Trophoblast cell (in vitro differentiated cells and primary cell): ENCODE measurements at places on chromosomes 2 and 18.

- no peak for DNase-seq
- H3K27me3 ChIP-seq: no peaks in the 10 kb centered on the region
Measured at GRCh38 chr2:236434593-236434992, 135.0 kb upstream of the ACKR3 start.

- no peak overlapping the region for H3K4me3 ChIP-seq
- H3K36me3 ChIP-seq: no peaks in the 10 kb centered on the region
- no peak overlapping the region for H3K27ac ChIP-seq
- H3K27me3 ChIP-seq: no peaks in the 10 kb centered on the region
- peak; percentile 88 for DNase-seq
- no peaks in the 10 kb centered on the region for H3K4me1 ChIP-seq
Measured at GRCh38 chr2:226002438-226002837, 602.9 kb downstream of the NYAP2 start.

DNA sequence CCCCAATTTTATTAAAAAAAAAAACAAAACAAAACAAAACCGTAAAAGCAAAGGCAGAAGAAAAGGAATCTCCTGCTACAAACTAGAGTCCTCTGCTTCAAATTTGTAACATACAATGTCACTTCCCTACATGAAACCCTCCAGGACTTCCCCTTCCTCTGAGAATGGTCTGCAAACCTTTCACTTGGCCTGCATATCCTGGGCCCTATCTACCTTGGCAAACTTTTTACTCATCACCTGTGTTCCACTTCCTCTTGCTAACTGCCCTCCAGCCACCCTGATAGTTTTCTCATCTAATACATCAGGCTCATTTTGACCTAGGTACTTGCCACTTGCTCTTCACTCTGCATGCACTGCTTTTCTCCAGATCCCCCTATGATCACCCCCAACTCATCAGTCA, 255.5 kb downstream of the ETAA1 start:
- H3K4me3 ChIP-seq: peak overlapping the region; percentile 40
- no peaks in the 10 kb centered on the region for H3K36me3 ChIP-seq
- peaks cover 6% of the 10 kb centered on the region for H3K4me1 ChIP-seq
- no peaks in the 10 kb centered on the region for H3K27me3 ChIP-seq
- no peak for DNase-seq

- no peak for DNase-seq
- H3K27me3 ChIP-seq: no peaks in the 10 kb centered on the region
- H3K4me3 ChIP-seq: no peak overlapping the region
- no peak overlapping the region for H3K27ac ChIP-seq
- H3K36me3 ChIP-seq: no peaks in the 10 kb centered on the region
Measured at GRCh38 chr18:23238152-23238531, 102.9 kb downstream of the CABLES1 start.

- H3K4me3 ChIP-seq: no peak overlapping the region
- peaks cover 27% of the 10 kb centered on the region for H3K36me3 ChIP-seq
- no peak overlapping the region for H3K27ac ChIP-seq
- peak; percentile 73 for DNase-seq
Measured at GRCh38 chr2:215421859-215422461, 13.9 kb downstream of the FN1 start.

- H3K4me1 ChIP-seq: no peaks in the 10 kb centered on the region
- peak; percentile 48 for DNase-seq
- H3K27ac ChIP-seq: no peak overlapping the region
- H3K4me3 ChIP-seq: no peak overlapping the region
- H3K27me3 ChIP-seq: no peaks in the 10 kb centered on the region
- H3K36me3 ChIP-seq: no peaks in the 10 kb centered on the region
Measured at GRCh38 chr2:238727585-238728329, 120.1 kb upstream of the TWIST2 start.

DNA sequence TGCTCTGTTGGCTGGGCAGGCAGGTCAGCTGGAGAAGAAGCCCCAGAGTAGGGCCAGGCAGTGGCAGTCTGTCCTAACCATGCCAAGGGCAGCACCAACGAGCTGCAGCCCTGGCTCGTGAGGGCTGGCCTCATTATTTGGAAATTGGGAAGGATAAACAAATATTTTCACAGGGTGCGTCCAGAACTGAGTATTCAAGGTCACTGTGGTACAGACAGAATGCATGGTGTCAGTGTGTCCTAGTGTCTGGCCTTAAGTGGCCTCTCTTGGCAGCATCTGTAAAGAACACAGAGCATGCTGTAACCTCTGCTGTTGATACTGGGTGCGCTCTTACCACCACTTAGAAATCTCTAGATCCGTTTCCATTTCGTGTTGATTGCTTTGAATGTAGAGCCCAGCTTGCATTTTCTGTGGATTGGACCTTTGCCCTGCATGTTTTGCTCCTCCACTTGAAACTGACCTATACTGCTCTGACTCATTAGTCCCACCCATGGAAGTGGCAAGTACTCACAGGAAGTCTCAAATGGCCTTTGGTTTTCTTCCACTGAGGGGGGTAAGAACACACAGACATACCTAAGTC, 88.2 kb downstream of the GREB1L start:
- H3K27me3 ChIP-seq: no peaks in the 10 kb centered on the region
- no peak overlapping the region for H3K4me3 ChIP-seq
- DNase-seq: no peak
- H3K4me1 ChIP-seq: peaks cover 5% of the 10 kb centered on the region
- peak overlapping the region; percentile 42 for H3K27ac ChIP-seq

DNA sequence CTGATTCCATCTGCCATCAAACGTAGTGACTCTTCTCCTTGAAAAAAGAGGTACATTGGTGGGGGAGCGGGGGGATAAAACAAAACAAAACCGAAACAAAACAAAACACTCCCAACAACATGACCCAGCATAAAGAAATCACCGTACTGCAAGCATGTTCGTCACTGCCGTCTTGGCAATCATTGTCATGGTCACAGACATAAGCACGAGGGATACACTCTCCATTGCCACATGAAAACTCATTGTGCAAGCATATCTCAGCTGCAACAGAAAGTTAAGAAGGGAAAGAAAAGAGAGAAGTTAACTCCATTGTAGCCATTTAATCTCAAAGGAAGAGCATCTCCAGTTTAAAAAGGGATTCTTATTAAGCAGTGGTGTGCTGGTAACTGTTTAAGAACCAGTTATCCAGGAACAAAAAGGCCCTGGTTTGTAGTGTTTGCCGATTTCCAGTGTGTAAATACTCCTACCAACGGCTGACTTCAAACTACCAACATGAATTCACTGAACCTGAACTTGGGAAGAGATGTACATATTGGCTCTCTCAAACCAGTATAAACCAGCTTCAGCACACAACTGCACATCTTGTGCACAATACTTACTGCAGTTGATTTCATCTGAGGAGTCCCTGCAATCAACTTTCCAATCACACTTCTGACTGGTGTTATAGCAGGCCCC, 68.2 kb downstream of the LRP2 start:
- no peak overlapping the region for H3K4me3 ChIP-seq
- DNase-seq: no peak
- no peaks in the 10 kb centered on the region for H3K27me3 ChIP-seq
- no peaks in the 10 kb centered on the region for H3K36me3 ChIP-seq
- no peaks in the 10 kb centered on the region for H3K4me1 ChIP-seq

- H3K27ac ChIP-seq: no peak overlapping the region
- H3K36me3 ChIP-seq: no peaks in the 10 kb centered on the region
- H3K4me3 ChIP-seq: no peak overlapping the region
- H3K27me3 ChIP-seq: no peaks in the 10 kb centered on the region
- no peaks in the 10 kb centered on the region for H3K4me1 ChIP-seq
- no peak for DNase-seq
Measured at GRCh38 chr2:134411828-134412638, 158.2 kb downstream of the MGAT5 start.

- no peaks in the 10 kb centered on the region for H3K27me3 ChIP-seq
- DNase-seq: no peak
- H3K36me3 ChIP-seq: no peaks in the 10 kb centered on the region
- H3K27ac ChIP-seq: no peak overlapping the region
Measured at GRCh38 chr18:50401888-50402287, 27.0 kb downstream of the SKA1 start.

GRCh38 chr2:184698476-184698875, 100.1 kb downstream of the ZNF804A start:
- H3K4me3 ChIP-seq: no peak overlapping the region
- no peak overlapping the region for H3K27ac ChIP-seq
- H3K27me3 ChIP-seq: no peaks in the 10 kb centered on the region
- no peak for DNase-seq
- no peaks in the 10 kb centered on the region for H3K36me3 ChIP-seq
- H3K4me1 ChIP-seq: no peaks in the 10 kb centered on the region

DNA sequence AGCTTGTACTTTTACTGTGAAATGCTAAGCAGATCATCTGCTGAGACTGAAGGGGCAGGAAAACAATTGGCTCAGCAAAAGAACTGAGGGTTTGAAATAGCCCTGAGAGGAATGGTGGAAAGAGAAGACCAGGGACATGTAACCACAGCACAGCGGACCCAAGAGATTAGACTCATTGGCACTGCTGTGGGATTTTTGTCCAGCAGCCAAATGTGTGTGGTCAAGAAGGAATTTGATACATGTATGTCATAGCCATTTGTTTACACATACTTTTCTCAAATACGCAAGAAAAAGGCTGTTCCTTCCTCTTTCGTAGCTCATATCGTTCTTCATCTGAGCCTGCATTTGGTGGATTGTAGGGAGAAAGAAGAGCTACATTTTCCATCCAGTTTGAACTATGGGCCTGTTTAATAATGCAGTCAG, 73.8 kb downstream of the TRABD2A start:
- no peak overlapping the region for H3K4me3 ChIP-seq
- H3K27me3 ChIP-seq: no peaks in the 10 kb centered on the region
- no peak overlapping the region for H3K27ac ChIP-seq
- peak; percentile 44 for DNase-seq

DNA sequence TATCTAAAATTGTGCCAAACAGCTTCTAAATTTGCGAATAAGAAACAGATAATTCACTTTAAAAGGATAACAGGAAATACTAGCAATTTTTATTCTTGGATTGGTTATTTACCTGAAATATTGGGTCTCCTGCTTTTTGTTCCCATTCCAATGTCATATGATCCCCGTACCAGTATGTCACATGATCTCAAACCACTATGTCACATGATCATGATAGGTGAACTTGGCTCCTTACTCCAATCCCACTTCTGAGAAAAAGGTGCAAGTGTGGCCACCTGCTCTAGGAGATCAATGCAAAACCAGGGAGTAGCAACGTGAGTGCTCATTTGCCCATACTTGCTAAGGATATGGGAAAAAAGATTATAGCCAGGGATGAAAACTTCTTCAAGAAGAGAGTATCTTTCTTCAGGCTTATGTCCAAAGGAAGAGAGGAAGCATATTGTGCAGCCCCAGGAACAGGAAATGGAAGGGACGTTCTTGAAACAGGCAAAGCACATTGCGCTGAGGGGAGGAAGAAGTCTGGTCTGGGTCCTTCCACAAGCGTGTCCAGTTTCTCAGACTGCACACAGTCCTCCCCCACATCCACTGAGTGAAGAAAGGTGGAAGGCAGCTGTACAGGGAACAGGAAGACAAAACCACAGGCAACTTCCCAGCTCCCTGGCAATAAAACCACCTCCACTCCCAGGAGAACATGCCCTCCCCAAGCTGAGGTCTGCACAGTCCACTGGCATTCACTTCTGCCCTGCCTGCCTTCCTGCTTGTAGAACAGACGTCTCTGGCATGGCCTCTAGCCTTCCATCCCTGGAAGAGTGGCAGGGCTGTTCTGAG, at the start of gene LYG2:
LYG2 (minus strand) TSS at position 176 of the 828 bp plus-strand sequence. CDS start 1,406 bp downstream, outside the sequence.
- no peak within 1 kb of the TSS for H3K4me3 ChIP-seq
- H3K27me3 ChIP-seq: no peaks in the 10 kb centered on the region
- DNase-seq: no peak
- H3K27ac ChIP-seq: no peak within 1 kb of the TSS
- H3K4me1 ChIP-seq: no peaks in the 10 kb centered on the region

DNA sequence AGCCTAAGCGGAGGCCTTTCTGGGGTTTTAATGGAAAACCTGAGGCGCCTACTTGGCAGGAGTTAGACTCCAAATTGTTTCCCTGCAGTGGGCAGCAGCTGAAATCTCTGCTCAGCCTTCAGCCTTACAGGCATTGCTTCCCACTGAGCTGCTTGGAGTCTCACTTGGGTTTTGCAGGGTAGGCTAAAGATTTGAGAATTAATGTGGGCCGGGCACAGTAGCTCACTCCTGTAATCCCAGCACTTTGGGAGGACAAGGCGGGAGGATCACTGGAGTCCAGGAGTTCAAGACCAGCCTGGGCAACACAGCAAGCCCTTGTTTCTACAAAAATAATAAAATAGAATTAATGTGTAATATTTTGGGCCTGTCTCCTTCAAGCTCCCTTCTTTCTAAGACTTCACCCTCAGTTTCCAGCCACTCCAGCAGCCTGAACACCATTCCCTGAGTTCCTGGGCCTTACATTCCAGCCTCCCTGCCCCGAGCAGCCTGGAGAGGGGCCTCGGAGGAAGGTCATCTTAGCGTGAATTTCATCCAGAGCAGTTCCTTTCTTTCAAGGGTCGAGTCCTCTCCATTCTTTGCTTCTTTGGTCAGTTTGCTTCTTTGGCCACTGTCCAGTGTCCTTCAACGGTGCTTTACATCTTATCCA, 9.1 kb upstream of the RAB17 start:
- no peaks in the 10 kb centered on the region for H3K27me3 ChIP-seq
- H3K27ac ChIP-seq: no peak overlapping the region
- H3K36me3 ChIP-seq: no peaks in the 10 kb centered on the region

DNA sequence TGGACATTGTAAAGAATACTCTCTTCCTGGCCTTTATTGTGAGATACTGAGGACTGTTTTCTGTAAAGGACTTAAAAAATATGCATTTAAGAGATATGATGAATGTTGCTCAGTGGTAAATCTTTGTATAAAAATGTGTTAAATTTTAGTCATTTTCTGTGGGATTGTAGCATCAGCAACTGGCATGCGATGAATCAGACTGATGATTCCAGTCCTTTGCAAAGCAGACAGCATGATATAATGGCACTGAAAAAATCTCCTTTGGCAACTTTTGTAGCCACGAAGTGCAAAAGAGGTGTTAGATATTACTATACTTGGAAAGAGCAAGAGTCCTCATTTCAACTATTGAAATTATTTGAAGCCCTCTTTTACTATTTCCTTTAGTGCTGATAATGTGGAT, 678.7 kb downstream of the PLCL1 start:
- H3K27ac ChIP-seq: no peak overlapping the region
- no peak for DNase-seq
- H3K36me3 ChIP-seq: no peaks in the 10 kb centered on the region
- H3K4me1 ChIP-seq: no peaks in the 10 kb centered on the region

DNA sequence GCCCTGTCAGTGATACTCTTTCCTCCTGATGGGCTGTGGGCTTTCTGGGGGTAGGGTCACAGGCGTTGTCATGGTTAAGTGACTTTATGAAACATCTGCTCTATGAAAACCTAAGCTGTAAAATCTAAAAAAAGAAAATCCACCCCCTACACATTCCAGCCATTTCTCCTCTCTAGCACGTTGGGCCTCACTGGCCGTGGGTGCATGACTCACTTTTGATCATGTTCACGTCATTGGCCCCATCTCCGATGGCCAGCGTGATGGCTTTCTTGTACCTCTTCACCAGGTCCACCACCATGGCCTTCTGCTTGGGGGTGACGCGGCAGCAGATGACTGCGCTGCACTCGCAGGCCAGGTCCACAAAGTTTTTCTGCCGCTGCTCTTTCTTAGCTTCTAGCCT, 39.3 kb upstream of the NARS1 start:
- no peak overlapping the region for H3K4me3 ChIP-seq
- H3K36me3 ChIP-seq: peaks cover 2% of the 10 kb centered on the region
- no peak for DNase-seq
